ENCODE measurements at places on chromosomes 5 and 9.
A peak's percentile ranks its signal among the peaks of the same experiment; 100 is the strongest.

DNA sequence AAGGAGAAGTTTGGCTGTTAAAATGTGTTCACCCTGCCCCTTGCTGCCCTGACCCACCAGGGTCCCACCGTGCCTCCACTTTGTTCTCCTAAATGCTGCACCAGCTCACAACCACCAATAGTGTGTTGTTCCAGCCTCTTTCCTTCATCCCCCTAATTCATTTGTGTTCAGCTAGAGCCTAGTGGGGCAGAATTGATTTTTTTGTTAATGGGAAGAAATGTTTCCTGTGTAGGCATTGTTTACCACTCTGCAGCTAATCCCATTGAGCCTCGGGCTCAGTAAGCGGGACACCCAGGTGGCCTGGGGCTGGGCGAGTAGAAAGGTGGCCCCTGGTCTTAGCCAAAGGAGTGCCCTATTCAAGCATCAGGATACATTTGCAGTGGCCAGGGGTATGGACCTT lies 127.6 kb downstream of the MVB12B start:
- no peak for DNase-seq

DNA sequence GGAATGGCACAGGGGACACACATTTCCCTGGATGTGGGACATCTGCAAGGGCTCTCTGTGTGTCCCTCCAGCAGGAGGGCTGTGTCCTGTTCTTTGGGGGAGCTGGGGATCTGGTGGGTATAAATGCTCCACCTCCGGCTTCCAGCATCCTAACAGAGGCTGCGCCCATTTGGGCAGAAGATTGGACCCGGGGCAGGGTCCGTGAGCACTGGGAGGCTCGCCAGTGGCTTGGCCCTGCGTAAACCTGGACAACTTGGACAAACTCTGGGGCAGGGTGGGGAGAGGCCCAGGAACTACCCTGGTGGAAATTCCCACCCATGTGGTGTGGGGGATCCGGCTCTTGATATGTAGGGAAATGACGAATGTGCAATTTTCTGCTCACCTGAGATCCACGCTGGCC lies 80.9 kb downstream of the GADD45G start:
- DNase-seq, result no peak

- DNase-seq, result peak; percentile 75
These were observed 471.5 kb downstream of the ZNF608 start for GRCh38 chr5:124274949-124275348.

DNA sequence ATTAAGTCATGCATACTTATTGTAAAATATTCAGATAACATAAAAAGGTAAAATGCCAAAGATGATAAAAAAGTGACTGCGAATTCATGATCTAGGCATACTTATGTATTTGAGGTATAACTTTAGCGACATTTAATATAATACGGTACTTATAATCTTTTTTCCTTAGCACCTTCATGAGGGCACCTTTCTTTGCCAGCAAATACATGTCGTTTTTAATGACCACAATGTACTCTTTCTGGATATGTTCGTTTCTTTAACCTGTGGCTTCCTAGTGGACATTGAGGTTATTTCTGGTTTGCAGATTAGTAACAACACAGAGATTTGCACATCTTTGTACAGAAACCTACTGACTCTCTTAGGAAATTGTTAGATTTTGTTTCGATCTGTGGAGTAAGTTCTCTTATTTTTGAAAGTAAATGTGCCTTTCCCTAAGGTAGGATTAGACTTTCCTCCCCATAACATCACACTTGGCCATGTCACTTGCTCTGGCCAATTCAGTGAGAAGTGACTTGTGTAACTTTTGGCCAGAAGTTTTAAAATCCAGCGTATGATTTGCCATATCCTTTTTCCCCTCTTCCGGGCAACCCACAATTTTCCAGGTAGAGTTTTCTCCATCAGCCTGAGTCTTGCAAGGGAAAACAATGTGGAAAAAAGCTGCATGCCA lies 24.4 kb downstream of the ANKRD33B start:
- DNase-seq, result no peak

DNA sequence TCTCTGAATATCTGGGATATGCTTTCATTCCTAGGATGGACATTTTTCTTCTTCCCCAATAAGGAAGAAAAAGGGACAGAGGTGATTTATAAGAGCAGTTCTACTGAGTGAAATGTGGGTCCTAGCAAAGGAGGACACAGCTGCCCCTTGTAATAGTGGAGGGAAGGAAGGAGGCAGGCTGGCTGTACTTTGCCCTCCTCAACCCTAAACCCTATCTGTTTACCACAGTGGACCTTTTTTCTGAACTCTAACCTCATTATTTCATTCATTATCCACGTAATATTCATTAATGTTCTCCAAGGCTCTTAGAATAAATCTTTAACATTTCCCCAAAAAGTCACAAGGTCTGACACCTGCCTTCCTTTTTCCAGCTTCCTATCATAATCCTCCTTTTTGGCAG lies 37.8 kb downstream of the GHR start:
- DNase-seq, result no peak

DNA sequence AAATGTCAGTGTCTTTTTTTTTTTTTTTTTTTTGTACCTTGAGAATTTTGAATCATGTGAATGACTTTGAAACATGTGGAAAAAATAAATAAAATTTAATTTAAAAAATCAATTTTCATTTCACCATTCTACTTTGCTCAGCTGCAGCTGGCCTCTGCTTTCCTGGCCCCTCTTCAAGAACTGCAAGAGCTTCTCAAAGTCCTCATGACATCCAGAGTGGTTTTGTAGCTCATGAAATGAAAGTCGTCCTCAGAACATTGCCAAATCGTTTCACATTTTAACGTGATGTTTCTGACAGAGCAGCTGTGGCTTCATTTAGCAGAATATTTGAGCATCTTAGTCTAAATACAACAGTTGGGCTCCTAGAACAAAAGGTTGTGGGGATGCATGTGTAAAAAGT lies 47.9 kb upstream of the TMEM215 start:
- no peak for DNase-seq

DNA sequence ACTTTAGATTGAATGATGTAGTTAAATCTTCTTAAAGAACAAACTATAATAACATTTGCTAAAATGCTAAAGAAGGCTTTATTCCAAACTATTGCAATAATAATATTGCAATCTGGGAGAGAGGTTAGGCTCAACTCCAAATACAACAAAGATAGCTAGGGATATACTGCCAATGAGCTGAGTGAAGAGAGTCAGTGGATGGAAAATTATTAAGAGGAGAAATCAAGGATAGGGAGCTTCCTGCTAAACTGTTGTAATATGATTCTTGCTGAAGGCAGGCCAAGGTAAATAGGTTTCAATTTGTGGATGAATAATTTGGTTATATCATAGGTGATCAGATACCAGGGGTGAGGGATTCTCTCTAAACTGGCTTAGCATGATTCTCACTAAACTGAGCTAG lies 1651.5 kb downstream of the EFNA5 start:
- DNase-seq, result peak; percentile 46

- DNase-seq, result no peak
These were observed 144.6 kb upstream of the OTULINL start for GRCh38 chr5:14436801-14437542.

GRCh38 chr5:543351-543750 lies 19.1 kb upstream of the SLC9A3 start:
- DNase-seq, result no peak

- DNase-seq, result peak; percentile 92
These were observed 1.3 kb downstream of the NIM1K start for GRCh38 chr5:43193181-43193893.

GRCh38 chr9:116644091-116644688 lies 42.9 kb upstream of the TRIM32 start:
- peak; percentile 76 for DNase-seq

DNA sequence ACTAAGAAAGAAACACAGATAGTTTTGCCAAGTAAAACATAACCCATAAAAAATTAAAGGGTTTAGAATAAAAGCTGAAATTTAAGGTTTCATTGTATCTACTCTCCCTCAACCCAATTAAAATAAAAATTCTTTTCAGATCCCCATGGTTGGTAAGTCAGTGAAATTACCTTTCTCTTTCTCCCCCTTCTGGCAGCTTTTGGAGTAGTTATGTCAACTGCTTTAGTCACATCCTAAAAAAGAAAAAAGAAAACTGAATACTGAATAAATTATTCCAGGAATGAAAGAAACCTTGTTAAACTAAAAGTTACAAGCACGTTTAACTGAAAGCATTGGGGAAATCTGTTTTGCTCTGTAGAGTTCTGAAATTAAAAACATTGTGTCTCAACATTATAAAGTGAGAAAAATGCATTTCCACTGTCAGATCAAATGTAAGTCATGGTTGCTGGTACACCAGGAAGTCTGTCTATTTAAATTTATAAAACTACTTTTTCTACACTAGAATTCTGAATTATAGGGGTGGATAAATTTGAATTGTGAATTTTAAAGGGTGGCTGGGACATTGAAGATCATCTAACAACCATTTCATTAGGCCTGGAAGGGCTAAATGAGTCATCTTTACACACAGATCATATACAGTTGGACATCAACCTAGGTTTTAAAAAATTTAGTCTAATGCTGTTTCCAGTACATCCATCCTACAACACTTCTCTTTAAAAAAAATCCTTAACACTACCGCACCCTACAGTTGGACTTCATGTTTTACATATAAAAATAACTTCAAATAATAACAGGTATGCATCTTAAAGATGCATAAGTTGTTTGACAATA lies 24.7 kb downstream of the PSIP1 start:
- peak; percentile 39 for DNase-seq

DNA sequence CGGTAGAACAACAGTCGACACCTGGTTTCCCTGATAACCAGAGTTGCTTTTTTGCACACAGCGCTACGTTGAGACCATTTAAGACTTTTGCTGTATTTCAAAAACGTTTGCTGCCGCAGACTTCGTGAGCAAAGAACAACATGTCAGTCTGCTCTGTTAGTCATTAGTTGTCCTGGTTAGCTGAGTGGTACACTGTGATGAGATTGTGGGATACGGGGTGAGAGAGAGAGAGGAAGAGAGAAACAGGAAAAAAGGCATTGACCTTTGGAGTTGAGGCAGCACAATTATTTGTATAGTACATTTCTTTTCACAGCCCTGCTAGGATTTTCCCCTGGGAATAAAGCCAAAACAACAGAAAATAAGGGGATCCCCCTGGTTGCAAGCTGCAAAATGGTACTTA lies 306.1 kb upstream of the WWC1 start:
- no peak for DNase-seq

- no peak for DNase-seq
These were observed 94.9 kb upstream of the TNC start for GRCh38 chr9:115212832-115213231.

GRCh38 chr5:168110384-168110783 lies 181.1 kb upstream of the WWC1 start:
- DNase-seq, result no peak

- no peak for DNase-seq
These were observed 199.9 kb downstream of the FBXL17 start for GRCh38 chr5:108181975-108182374.

- DNase-seq, result no peak
These were observed 116.0 kb downstream of the CRB2 start for GRCh38 chr9:123471843-123472570.

- DNase-seq, result no peak
These were observed 55.7 kb upstream of the NIPBL start for GRCh38 chr5:36820900-36821299.

DNA sequence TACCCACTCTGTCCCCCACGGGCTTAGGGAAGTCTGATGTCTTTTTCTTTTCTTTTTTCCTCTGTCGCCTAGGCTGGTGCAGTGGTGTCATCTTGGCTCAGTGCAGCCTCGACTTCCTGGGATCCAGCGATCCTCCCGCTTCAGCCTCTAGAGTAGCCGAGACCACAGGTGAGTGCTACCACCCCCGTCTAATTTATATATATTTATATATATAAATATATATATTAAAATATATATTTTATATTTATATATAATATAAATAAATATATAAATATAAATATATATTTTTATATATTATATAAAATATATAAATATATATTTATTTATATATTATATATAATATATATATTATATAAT lies 3.3 kb upstream of the ANXA2R start:
- DNase-seq, result no peak

- no peak for DNase-seq
These were observed 350.2 kb downstream of the DTWD2 start for GRCh38 chr5:118637947-118638670.

GRCh38 chr9:1222511-1222910 lies 172.4 kb downstream of the DMRT2 start:
- DNase-seq, result peak; percentile 40

DNA sequence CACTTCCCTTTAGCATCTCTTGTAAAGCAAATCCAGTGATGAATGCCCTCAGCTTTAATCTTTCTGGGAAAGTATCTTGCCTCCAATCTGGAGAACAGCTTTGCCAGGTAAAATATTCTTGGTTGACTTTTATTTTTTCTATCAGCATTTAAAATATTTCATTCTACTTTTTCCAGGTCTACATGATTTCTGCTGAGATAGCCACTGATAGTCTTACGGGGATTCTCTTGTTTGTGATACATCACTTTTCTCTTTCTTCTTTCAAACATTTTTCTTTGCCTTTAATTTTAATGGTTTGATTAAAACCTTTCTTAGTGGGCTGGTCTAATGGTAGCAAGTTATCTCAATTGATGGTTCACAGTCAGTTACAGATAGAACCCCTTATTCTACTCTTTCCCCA lies 33.9 kb upstream of the FAM120A start:
- no peak for DNase-seq

DNA sequence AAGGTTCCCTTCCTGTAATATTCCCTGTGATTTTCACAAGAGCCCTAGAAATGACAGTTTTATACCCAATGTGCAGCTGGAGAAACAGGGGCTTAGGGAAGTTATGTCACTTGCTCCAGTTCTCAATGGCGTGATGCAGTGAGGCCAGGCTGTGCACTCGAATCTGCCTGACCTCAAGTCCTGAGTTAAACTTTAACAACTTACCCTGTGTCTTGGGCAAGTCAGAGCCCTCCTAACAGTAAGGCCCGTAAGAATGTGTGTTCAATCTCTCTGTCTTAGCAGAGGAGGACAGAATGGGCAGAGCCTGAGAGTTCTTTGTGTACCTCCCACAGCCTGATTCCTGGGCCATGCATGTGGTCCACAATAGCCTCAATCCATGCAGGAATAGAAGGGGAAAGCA lies 181.1 kb downstream of the TRIM32 start:
- DNase-seq, result no peak

DNA sequence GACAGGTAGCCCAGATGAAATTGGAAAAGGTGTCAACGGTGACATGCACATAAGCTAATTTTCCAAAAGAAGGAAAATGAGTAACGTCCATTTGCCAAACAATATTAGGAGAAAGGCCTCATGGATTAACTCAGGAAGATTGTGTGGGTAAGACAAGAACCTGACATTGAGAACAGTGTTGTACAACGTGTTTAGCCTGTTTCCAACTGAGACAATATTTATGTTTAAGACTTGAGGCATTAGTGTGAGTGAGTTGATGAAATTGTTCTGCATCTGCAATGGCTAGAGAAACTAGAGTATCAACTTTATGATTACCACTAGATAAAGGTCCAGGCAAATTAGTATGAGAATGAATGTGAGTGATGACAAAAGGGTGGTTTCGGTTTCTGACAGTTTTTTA lies 191.3 kb upstream of the RAI14 start:
- no peak for DNase-seq

All from fibroblast of skin of scalp (primary cell).